Activated CD8-positive, alpha-beta memory T cell treated with anti-CD3 and anti-CD28 coated beads for 48 hours (primary cell): ENCODE measurements at places on chromosomes 5 and 9.
A peak's percentile ranks its signal among the peaks of the same experiment; 100 is the strongest.

- DNase-seq: no peak
These were observed 276.8 kb upstream of the CLINT1 start for GRCh38 chr5:158135682-158136179.

GRCh38 chr9:130111786-130112537 lies 58.3 kb downstream of the GPR107 start:
- DNase-seq: no peak

DNA sequence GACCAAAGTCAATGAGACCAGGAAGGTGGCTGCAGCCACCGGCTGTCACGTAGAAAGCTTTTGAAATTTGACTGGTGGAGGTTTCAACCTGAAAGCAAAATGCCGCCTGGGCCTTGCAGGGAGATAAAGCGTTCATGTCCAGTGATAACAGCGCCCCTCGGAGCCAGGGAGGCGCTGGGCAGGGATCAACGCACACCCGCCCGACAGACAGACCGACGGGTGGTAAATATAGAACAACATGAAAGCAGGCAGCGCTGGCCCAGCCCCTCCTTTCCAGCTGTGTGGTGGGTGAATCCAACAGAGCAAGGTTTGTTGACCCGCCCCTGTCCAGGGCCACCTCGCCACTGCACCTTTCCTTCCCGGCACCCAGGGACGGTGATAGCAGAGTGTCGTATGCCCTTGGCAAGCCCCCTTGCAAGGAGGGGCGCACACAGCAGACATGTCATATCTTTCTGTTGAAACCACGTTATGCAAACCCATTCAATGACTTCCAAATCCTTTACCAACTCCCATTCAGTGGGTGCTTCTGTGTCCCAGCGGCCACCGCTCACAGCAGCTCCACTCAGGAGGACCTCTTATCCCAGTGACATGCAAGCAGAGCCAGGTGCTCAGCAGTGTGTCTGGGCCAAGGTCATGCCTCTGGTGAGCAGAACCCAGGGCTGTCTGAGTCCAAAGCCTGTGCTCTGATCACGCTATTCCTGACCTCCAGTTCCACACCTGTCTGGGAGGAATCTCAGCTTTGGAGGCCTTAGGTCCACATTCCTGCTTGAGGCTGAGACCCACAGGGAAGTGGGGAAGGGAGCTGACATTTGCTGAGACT lies 38.7 kb downstream of the NKX2-5 start:
- no peak for DNase-seq

GRCh38 chr5:133928587-133929393 lies 39.6 kb downstream of the C5orf15 start:
- no peak for DNase-seq

- peak; percentile 12 for DNase-seq
These were observed at the start of gene SPATA6L for GRCh38 chr9:4666042-4666699. TSS of gene SPATA6L (minus strand) at chr9:4666480. CDS start at chr9:4666250, 230 bp downstream.

DNA sequence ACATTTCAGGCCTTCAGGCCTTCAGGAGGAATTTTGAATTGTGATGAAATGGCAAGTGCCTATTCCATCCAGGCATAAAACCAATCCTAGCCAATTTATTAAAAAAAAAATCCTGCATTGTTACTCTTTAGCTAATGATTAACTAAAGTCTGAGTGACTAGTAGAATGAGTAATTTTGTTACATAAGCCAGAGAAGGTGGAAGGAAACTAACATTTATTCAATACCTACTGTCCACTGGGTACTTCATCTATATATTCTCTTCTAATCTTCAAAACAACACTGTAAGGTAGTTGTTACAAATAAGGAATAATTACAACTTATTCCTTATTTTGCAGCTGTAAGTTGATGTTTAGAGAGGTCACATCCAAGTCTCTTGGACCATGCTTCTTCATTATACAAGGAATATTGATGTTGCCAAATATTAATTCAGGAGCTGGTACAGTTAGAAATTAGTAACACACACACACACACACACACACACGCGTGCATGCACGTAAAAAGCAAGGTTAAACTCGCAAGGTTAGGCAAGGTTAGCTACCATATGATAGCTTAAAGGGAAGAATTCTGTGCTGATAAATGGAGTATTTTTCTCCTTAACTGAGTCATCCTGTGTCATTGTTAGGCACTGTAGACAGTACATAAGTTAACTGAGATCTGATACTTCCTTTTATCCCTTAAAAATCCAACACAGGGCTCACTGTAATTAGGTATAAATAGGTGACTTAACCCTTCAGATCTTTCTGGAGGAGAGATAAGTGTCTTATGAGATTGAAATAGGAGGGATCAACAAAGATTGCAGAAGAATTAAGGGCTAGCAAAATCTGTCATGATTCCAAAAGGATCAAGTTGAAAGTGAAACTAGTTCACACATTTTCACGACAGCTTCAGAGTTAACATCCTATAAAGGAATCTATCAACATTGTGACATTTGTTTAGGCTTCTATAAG lies 596.9 kb downstream of the PDE4D start:
- no peak for DNase-seq

DNA sequence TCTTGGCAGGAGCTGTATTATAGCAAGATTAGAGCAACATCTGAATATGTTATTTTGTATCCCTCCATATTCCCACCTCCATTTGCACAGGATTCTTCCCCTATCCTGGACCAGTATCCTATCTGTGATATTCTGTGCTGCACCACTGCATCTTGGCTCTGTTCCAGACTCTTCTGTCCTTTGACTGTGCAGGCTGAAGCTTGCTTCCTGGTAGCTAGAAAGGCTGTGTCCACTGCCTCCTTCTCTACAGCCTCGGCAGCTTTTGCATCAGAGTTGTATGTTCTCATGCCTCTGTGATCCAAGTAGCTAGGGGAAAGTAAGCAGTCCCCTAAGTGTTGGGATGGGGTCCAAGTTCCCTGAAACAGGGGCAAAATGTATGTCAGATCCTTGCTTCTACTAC lies 104.1 kb downstream of the GAS1 start:
- DNase-seq: no peak

DNA sequence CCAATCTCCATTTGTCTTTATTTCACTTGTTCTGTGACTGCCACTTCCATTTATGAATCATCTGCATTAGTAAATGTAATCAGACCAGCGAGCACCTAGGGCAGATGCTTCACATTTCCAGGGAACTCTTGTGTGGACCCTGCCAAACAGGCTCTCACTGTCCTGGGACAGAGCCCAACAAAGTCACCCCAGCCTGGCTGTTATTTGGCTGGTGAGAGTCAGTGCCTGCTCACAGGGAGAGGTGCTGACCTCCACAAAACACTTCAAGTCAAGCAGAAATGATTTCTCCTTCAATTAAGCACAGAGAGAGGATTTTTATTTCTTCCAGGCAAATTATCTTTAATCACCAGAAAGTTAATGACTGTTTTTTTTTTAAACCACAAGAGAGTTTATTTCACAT lies 568.0 kb downstream of the MTRR start:
- DNase-seq: no peak

DNA sequence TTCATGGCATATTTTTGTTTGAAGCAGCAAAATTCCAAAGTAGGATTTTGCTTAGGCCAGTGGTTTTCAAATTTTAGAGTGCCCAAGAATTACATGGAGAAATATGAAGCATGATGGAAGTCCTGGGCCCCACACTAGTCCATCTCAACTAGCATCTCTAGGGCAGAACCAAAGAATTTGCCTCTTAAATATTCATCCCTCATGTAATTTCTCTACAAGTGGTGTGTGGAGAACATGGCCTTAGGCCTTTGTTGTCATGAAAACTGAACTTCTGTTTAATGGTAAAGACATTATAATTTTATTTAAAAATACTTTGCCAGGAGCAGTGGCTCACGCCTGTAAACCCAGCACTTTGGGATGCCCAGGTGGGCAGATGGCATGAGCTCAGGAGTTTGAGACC lies 75.9 kb upstream of the CCNG1 start:
- DNase-seq: no peak

DNA sequence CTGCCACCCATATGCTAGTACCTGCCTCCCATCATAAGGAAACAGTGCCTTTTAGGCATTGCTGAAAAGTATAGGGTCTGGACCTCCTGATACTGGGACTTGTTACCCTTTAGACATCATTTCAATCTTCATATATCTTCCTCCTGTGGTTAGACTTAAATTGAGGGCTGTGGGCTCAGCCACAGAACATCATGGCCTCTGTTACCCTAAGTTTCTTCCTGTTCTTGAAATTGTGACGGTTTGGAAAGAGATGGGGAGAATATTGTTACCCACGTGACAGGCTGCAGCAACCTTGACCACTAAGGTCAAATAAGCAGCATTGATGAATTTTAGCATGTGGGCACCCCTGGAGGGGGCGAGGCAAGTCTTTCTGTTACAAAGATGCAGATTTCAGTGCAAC lies 87.7 kb downstream of the PDE8B start:
- no peak for DNase-seq

DNA sequence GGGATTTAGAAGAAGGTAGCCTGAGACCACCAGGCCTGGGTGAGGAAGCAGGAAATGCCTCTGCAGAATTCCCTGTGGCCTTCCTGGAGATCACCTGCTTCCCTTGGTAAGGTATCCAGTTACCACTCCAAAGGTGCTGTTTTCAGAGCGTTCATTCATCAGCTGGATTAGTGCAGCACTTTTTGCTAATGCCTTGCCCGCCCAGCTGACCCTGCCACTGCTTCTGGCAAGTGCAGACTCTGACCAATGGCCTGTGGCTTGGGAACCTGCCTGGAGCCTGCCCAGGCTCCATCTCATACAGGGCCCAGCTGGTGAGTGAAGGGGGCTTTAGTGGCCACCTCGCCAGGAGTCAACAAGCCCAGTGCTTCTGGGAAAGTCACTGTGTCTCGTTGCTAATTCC lies 48.6 kb downstream of the FOXI1 start:
- DNase-seq: no peak

DNA sequence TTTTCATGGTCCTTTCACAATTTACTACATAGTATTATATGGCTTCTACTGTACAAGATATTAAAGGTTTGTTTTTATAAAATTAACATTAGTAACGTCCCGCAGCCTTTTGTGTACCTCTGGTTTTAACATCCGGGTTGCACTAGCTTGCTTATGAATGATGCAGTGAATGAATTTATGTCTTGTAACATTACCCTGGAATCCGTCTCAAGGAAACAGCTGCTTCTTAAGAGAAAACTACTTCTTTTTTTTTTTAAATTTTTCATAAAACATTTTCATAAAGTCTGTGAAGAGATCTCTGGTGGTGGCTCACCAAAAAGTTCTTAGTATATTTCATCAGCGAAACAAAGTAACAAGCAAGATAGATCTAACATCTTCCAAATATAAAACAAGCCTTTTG lies 23.6 kb downstream of the MARCHF3 start:
- no peak for DNase-seq

DNA sequence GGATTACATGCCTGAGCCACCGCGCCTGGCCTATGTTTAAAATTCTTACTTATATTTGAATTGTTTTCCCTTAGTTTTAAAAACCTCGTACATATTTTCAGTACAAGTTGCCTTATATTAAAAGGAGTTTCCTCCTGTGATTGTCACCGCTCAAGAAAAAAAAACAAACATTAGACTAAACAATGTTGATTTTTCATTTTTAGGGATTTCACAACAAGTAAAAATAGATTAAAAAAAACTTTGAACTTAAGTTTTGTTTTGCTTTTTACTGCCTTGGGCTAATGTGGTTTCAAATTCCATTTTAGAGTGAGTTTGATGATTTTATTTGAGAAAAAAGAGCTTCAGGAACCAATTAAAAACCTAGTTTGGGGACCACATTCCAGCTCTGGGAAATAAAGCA lies 1196.6 kb upstream of the CDH18 start:
- no peak for DNase-seq

DNA sequence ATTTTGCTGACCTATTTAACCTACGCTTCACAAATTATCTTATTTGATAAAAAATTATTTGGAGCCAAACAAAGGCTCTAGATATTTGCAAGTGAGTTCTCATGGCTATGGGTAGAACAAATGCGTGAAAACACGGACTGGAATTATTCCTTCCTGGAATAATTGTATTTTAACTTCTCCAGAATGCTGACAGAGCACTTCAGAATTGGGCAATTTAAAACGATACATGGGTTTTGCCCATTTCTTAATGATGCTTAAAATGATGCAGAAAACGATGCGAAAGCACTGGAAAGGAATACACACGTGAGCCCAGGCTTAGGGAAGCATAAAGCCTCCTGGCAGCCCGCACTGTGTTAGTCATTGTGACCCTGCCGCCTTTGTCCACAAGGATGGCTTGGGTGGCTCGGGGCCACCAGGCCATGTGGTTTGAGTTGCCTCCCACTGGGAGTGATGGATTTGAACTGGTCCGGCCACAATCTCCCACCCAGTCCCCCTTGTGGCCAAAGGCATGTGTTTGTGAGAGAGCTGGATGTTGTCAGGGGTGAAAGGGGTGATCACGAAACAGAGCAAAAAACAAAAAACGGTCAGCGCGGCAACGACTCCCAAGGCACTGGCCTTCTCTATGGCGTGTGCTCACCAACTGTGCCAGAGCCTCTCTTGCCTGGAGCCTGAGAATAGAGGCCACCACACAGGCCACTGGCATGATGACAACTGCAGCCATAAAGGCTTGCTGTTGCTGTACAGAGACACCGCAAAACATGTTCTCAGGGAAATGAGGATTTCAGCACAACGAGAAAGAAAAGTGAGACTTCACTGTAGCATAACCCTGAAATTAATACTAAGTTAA lies 234.2 kb upstream of the ADAMTS16 start:
- DNase-seq: no peak

GRCh38 chr5:92868442-92868841 lies 712.6 kb downstream of the NR2F1-AS1 start:
- no peak for DNase-seq

GRCh38 chr9:106632621-106633020 lies 230.3 kb upstream of the ZNF462 start:
- no peak for DNase-seq

GRCh38 chr5:22728610-22729009 lies 124.5 kb downstream of the CDH12 start:
- DNase-seq: no peak
